GM12891 (cell line): ENCODE measurements at places on chromosomes 1 and 21.

- no peak for DNase-seq
Measured at GRCh38 chr1:211642870-211643269, 32.6 kb downstream of the NEK2 start.

GRCh38 chr1:230957580-230957989 lies 21.1 kb downstream of the TTC13 start:
- no peak for DNase-seq

GRCh38 chr1:91884459-91885212 lies 1.3 kb downstream of the TGFBR3 start:
- no peak for DNase-seq

DNA sequence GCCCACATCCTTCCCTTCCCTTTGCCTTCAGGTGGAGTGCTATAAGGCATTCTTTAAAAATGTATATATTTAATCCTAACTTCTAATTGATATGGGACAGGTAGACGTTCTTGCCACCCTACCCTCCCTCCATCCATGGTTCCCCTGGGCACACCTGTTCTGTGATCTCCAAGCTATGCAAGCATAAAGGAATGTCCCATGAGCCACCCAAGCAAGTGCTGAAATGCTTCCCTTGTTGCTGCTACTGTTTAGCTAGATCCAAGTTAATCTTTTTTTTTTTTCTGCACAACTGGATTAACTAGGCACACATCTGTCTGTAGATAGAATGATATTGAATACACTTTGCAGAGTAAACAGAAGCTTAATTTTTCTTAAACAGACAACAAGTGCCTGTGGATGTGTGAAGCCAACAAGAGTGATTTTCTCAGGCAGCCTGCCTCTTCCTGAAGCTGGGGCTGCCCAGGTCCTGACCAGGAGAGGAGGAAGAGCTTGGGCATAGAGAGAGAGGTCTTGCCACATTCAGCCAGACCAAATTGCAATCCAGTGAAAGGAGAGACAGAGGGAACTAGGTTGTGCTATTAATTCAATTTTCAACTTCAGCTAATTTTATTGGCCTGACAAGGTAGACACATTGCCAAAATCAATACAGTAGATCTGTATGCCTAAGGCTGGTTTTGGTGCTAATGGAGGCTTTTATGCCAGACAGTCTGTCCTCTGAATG lies 28.2 kb upstream of the ATP1B1 start:
- no peak for DNase-seq

DNA sequence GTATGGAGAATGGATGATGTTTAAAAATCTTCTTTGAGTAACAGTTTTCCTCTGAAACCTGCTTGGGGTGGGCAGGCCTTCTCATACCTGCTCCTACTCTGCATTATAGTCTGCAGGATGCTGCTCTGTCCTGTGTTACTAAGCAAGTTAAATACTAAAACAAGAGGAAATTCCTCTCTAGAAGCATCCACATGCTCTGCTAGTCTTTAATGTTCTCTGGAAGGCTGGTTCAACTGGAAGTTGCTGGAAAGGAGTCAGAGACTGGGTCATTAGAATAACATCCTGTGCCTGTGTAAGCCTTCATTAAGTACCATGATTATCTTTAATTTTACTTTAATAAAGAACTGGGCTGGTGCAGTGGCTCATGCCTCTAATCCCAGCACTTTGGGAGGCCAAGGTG lies 5.8 kb downstream of the SELP start:
- no peak for DNase-seq

- no peak for DNase-seq
Measured at GRCh38 chr21:44013380-44014088, 1.4 kb downstream of the TRAPPC10 start.

DNA sequence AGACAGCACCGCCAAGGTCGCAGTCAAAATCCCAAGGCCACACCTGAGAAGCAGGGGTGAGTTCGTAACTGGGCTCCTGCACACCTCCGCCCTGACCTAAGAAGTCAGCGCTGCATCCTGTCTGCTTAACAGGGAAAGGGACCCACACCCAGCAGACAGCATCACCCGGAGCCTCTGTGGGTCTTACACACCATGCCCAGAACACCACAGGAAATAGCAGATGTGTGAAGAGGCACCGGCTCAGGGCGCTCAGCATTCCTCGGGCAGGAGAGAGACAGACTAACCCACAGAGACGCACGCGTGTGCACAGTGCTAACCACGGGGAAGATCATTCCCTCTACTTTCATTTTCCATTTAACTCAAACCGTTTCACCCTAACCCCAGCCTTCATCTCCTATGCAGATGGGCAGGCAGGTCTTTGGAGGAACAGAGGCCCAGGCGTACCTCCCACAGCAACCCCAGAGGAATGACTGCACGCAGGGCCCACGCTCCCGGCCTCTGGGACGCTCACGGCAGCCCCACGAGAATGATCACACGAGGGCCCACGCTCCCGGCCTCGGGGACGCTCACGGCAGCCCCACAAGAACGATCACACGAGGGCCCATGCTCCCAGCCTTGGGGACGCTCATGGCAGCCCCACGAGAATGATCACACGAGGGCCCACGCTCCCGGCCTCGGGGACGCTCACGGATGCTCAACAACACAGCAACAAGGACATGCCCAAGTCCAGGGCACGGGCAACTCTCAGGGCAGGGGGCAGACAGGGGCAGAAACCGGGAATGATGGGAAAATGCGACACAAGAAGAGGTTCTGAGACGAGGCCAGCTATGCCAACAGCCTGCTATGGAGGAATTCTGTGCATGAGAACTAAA lies 20.9 kb downstream of the POFUT2 start:
- DNase-seq, result no peak

- no peak for DNase-seq
Measured at GRCh38 chr1:228740543-228741317, 5.5 kb downstream of the RHOU start.

DNA sequence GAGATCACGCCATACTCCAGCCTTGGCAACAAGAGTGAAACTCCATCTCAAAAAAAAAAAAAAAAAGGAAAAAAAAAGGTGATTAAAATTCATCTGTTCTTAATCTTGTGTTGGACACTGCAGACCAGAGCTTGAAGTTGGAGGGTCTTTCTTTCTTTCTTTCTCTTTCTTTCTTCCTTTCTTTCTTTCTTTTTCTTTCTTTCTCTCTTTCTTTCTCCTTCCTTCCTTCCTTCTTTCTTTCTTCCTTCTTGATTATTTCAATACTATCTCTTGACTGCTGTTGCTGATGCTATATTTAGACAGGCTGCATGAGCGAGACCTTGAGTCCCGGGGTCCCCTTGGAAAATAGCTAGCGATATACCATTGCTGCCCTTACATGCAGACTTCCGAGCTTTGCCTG lies 107.4 kb upstream of the ADAR start:
- DNase-seq, result no peak

DNA sequence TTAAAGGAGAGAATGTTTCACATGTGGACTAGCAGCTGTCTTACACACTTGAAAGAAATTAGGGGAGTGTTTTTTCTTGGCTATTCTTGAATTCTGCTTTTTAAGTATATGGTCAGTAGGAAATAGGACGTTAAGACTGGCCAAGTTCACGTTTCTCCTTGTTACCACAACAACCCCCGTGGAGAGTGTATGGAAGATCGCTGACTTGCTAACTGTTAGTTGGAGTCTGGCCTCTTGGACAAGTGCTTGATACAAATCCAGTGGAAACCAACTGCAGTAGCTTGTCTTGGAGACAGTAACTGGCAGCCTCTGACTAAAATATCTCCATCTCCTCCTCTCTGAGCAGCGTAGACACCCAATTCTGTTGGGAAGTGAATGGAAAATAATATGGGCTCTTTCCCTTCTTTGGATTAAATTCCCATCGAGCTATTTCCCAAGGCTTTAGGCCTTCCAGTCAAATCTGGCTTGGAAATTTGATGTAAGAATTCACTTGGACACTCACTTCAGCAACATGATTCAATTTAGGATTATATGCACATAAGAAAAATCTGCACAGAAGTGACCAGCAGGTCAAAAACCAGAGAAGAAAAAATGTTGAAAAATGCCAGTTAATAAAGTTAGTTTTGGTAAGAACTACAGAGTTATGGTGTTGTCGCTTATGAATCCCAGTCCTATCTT lies 3.6 kb upstream of the NFIA start:
- no peak for DNase-seq

DNA sequence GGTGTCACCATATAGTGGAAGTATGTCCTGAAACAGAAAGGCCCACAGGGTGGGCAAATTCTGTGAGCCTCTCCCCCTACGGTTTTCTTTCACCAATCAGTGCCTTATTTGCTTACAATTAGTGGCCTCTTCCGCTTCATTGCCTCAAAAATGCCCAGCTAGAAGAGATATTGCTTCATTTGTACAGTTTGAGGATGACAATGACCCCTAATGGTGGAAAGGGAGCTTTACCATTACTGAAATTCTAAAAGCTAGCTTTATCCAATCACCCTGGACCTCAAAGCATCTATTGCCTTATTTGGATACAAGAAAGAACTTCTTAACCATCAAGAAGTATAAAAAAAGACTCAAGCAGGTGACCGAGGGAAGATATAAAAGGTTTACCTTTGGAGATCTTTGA lies 49.6 kb downstream of the LRRC71 start:
- DNase-seq, result no peak

DNA sequence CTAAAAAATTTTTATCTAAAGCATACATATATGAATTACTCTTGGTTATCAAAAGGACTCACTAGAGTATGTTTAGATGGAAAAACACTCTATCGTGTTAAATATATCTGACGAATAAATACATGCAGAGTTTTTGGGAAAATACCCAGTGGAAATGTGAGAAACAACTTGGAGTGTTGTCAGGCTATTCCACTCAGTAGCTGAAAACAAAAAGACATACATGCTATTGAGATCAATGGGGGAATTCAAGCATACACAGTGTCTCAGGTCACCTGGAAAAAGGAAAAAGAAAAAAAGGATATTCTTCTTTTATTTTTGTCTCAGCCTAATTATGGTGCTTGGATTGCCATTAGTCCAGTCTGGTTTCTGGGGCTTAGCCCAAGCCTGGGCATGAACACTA lies 247.0 kb upstream of the LYPLAL1 start:
- no peak for DNase-seq

GRCh38 chr1:83500531-83500930 lies 498.4 kb downstream of the TTLL7 start:
- DNase-seq, result no peak

GRCh38 chr1:2235300-2235998 lies 7.3 kb downstream of the SKI start:
- DNase-seq, result no peak

DNA sequence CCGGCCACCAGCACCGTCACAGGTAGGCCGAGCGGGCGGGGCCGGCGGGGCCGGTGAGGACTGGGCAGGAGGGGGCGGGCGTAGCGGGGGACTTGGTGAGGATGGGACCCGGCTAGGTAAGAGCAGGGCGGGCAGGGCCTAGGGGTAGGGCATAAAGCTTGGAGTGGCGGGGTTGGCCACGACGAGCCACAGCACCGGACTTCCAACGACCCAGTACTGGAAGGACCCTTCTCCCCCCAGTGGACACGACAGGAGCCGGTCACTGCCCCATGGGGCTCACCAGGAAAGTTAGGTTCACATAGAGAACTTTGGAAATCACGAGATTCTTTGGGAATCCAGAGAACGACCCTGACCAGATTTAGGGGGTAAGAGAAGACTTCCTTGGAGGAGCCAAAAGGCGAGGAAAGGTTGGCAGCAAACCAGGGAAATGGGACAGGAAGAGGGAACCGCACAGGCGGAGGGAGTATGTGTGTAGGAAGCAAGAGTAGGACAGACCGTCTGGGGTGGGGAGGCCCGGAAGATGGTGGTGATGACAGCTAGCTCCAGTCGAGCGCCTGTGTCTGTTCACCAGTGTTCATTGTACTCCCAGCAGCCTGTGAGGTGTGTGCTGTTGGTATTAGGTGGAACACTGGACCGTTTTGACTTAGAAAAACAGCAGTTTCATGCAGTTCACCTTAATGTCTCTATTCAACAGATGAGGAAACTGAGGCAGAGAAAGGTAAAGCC lies 20.4 kb downstream of the ZNF362 start:
- DNase-seq, result no peak

DNA sequence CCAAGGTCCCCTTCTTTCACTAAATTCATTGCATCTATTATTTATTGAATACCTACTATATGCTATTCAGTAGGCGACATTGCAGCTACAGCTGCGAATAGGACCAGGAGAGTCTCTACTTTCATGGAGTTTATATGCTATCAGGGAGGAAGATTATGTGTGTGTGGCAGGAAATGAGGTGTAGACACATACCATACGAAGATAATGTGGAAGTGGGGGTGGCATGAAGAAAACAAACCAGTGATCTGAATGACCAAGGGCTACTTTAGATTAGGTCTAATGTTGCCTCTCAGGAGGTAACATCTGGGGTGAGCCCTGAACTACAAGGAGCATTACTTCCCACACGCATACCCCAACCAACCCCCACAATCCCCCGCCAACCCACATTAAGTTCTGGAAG lies 1.0 kb upstream of the PPIH start:
- no peak for DNase-seq

GRCh38 chr1:225890346-225891228 lies 1.6 kb upstream of the LEFTY1 start:
- no peak for DNase-seq

DNA sequence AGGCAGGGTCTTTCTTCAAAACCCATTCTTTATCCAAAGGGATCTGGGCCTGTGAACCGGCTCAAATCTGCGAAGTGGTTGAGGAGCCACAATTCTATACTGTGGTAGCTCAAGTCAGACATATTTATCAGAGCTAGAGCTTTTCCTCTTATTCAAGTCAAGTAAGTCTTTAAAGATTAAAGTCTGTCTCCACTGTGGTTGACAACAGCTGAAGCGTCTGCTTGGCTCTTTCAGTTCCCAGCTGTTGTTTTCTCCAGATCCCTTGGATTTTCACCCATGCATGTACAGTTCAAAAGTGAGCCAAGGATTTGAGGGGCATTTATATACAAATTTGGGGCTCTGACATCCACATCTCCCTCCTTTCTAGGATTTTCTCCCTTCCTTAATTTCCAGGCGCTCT lies 66.9 kb downstream of the C1orf185 start:
- DNase-seq, result no peak

GRCh38 chr1:210781652-210782051 lies 352.3 kb downstream of the KCNH1 start:
- no peak for DNase-seq

DNA sequence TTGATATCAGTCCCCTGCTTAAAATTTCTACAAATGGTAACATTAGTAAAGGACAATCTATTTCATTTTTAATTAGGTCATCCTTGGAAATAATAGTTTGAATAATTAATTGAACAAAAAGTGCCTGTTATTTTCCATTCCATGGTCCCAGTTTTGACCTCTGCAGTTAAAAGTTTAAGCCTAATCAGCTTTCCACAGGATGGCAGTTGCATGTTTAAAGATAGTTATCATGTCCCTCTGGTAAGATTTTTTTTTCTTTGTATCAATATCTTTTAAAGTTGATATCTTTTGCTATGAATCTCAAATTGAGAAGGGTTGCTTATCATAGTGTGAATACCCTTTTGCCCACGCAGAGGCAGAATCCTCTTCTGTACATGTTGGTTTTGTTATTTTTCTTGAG lies 90.4 kb downstream of the HS2ST1 start:
- no peak for DNase-seq

- no peak for DNase-seq
Measured at GRCh38 chr1:25945761-25946160, 39.5 kb upstream of the STMN1 start.

DNA sequence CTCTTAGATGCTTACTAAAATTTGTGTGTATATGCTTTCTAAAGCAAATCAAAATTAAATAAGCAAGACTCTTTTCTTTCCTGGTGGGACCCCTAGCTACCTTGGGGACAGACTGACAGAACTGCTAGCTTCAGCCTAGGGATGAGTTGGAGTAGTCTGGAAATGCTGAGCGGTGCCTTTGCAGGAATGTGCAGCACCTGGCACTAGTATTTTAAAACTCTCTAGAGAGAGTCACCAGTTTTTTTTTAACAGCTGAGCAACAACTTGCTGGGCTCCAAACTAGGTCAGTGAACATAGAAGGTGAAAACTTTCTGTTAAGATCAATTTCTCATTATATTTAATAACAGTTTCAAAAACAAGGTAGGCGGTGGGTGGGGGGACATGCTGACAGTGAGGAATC lies 56.8 kb downstream of the NUF2 start:
- no peak for DNase-seq
